NAMALWA (cell line): ENCODE measurements at places on chromosomes 4 and X.
A peak's percentile ranks its signal among the peaks of the same experiment; 100 is the strongest.

GRCh38 chr4:8904041-8904501 lies 32.4 kb upstream of the HMX1 start:
- no peak for DNase-seq

GRCh38 chr4:20251031-20251795 lies 492 bp upstream of the SLIT2 start:
- DNase-seq: no peak

GRCh38 chr4:129379429-129379828 lies 283.5 kb downstream of the C4orf33 start:
- no peak for DNase-seq

DNA sequence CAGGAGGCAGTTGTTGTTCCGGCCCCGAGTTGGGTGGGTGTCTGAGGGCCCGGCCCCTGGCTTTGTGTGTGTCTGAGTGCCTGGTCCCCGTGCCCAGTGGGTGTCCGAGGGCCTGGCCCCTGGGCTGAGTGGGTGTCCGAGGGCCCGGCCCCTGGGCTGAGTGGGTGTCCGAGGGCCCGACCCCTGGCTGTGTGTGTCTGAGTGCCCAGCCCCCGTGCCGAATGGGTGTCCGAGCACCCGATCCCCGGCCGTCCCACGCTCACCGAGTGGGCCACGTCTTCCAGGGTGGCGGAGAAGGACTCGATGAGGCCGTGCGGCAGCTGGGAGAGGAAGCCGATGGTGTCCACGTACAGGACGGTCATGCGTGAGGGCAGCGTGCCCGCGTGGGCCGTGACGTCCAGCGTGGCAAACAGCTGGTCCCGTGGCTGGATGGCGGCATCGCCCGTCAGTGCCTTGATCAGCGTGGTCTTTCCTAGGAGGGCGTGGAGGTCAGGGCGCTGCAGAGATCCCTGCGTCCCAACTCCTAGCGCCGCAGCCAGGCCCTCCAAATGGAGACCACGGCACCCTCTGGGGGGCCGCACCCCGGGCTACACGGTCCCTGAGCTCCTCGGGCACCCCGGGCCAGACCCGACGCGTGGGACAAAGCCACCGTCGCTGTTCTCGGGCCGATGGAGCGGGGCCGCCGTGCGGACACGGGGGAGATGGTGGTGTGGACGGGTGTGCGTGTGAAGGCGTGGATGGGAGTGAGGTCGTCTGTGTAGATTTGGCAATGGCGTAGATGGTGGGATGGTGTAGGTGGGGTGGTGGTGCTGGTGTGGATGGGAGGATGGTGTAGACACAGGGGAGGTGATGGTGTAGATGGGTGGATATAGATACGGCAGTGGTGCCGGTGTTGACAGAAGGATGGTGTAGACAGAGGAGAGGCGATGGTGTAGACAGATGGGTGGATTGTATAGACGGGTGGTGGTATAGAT lies 7.2 kb downstream of the GTPBP6 start:
- no peak for DNase-seq

DNA sequence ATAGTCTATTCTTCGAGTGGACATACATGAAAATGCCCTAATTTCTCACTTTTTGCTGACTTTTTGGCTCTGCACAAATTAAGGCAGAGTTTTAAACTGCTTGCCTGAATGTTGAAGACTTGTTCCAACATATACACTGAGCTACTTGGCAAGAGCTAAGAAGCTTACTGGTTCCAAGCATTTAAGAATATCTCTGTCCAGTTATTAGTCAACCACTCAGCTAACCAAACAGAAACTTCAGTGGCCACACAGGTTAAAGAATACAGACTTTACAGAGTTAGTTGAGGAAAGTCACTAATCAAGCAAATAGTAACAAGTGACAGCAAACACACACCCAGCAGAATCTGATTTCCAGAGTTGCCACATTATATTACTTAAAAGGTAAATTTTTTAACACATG lies 35.5 kb downstream of the AMER1 start:
- no peak for DNase-seq

- DNase-seq: no peak
Observed at GRCh38 chr4:181376058-181376457, 867.1 kb upstream of the TENM3 start.

- DNase-seq: no peak
Observed at GRCh38 chrX:12919051-12919450, 12.6 kb downstream of the TLR8 start.

DNA sequence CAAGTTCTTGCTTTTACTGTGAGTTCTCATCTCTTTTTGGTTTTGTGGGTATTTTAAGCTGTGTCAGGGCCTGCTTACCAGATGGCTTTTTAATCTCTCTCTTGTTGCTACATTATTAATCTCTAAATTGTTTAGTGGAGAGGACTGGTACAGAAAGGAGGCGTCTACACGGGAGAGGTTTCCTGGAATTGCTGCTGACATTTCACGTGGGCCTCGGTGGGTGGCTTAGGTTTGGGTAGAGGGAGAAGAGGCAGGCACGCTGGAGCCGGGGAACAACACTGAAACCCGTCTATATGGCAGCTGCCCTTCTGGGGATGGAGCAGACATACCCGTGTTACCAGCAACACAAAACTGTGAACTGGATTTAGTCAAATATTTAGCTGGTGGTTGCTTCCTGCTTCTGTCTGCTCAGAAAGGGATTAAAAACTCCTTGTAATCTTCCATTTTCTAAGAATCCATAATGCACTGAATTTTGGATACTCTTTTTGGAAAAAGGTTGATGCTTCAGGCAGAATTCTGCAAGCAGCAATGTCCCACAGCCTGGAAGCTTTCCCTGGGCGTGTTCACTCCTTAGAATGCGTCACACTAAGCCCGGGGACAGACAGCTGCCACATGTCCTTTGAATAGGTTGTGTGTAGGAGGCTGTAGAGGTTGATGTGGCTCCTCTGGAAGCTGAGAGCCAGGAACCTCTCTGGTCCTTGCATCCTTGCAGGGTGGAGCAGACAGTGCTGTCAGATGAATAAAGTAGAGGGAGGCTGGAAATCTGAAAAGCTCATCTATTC lies 199.8 kb upstream of the GATB start:
- no peak for DNase-seq

DNA sequence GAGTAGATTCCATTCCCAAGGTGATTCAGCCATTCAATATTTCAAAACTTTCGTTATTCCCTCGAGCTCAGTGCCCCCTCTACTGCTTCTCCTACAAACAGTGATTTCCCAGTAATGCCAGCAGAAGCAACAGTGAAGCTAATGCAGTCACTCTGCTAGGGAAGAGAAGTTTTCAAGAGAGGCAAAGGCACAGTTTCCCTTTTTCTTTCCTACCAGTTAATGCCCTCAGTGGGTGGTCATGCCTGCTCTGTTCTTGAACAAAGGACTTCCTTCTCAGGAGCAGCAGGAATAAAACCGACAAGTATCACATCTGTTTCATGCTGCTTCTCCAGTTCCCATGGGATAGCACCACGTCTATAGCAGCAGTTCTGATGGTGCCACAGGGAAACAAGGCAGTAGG lies 317.2 kb downstream of the TENM3 start:
- no peak for DNase-seq

DNA sequence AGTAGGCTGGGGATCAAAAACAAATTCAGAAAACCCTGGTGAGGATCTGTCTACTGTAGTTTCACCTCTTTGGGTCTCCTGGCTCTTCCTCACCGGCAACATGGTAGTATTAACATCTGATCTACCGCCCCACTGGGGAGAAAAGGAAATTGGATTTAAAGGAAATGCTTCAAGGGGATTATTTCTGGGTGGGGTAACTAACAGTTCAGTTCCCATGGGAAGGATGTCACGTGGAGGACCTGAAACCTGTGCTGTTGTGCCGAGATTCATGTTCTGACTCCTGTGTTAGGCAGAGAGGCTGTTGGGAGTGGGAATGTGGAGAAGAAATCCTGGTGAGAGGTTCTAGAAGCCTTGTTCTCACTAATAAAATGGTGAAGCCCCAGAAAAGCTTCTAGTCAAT lies 254.4 kb downstream of the BCOR start:
- no peak for DNase-seq

DNA sequence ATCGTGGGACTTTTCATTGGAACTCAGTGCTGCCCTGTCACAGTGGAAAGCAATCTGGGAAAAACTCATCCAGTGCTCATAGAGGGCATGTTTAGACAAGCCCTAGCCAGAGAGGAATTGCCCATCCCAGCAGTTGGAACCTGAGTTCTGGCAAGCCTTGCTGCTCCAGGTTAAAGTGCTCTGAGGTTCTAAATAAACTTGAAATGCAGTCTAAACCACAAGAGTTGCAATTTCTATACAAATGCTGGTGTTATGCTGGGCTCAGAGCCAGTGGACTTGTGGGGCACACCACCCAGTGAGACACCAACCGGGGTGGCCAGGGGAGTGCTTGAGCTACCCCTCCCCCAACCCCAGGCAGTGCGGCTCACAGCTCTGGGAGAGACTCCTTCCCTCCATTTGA lies 142.8 kb upstream of the PPP1R2C start:
- no peak for DNase-seq

GRCh38 chr4:140255467-140255866 lies 101.5 kb upstream of the MAML3 start:
- DNase-seq: no peak

GRCh38 chrX:2690856-2691542 lies at the start of gene CD99:
TSS of gene CD99 (plus strand) at chrX:2691295. CDS start at chrX:2691361, 66 bp downstream.
- peak; percentile 76 for DNase-seq

GRCh38 chr4:147354237-147354636 lies 126.7 kb upstream of the EDNRA start:
- DNase-seq: no peak

GRCh38 chr4:72112514-72113156 lies 80.8 kb downstream of the NPFFR2 start:
- peak; percentile 24 for DNase-seq

GRCh38 chrX:40098264-40099054 lies 701 bp upstream of the BCOR start:
- DNase-seq: peak; percentile 72

DNA sequence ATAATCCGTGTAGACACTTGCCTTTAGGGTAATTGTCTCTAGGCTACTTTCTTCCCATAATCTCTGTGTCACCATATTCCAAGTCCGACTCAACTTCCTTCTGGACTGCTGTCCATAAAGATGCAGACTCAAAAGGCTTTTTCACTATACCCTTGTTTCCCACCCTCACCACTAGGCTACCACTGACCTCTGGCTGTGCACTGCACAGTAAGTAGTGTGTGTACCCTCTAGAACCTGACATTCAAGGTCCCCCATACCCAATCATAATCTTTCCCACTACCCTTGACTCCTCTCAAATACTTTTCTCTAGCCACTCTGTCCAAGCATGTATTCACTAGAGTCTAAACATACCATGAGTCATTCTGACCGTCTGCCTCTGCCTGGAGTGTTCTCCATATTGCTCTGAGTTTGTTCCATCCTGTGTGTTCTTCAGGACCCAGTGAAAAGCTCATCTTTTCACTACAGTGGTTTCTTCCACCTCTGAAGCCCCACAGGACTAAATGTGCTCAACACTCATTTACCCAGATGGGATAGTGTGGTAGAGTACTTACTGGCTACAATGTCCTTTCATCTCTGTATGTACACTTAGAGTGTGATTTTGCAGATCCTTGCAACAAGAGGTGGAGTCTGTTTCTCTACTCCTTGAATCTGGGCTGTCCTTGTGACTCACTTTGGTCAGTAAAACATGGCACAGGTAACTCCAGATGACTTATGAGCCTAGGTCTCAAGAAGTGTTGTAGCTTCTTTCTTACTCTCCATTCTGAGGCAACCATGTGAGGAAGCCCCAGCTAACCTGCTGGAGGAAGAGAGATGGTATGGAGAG lies 17.4 kb downstream of the JADE3 start:
- no peak for DNase-seq

- no peak for DNase-seq
Observed at GRCh38 chr4:87910795-87911194, 64.7 kb upstream of the SPP1 start.

DNA sequence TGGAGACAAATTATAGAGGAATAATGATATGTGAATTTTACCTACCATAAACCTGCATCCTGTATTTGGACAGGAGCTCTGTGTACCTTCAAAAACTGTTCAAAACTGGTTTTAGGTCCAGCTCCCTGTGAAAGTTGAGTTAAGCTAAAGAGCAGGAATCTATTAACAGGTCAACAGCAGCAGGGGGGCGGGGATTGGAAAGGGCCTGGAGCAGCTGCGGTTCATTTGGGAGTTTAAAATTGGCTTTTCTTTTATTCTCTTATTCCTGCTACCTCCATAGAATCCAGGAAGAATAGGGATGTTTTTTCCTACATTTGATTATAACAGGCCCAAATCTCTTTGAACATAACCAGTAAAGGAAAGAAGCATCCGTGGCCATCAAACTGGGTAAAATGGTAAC lies 23.8 kb downstream of the SHROOM3 start:
- no peak for DNase-seq

DNA sequence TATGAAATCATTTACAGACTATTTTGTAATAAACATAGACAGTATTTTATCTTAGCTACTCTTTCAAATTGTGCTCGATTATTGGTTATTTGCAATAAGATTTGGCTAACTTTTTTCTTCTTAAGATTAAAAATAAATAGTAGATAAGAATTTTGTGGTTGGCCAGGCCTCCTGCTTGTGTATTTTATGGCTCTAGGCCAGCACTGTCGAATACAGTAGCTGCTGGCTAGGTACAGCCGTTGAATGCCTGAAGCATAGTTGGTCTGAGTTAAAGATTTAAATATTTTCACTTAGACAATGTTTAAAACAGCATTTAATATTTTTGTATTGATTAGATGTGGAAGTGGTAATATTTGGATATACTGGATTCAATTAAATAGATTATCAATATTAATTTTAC lies 481.0 kb downstream of the SPRY1 start:
- DNase-seq: no peak

GRCh38 chr4:100356172-100356571 lies 161.7 kb downstream of the EMCN start:
- DNase-seq: no peak

DNA sequence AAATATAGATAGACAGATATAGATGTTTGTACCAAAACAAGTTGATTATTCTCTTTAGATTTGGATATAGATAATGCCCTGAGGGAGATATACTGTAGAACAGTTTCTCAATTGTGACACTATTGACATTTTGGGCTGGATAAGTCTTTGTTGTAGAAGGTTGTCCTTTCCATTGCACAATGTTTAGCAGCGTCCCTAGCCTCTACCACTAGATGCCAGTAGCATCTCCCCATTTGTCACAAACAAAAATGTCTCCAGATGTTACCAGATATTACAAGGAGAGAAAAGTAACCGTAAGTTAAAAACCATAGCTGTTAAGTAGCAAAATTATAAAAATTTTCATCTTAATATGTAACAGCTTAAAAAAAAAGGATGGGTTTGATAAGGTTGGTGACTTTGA lies 2595.3 kb downstream of the ARAP2 start:
- no peak for DNase-seq

DNA sequence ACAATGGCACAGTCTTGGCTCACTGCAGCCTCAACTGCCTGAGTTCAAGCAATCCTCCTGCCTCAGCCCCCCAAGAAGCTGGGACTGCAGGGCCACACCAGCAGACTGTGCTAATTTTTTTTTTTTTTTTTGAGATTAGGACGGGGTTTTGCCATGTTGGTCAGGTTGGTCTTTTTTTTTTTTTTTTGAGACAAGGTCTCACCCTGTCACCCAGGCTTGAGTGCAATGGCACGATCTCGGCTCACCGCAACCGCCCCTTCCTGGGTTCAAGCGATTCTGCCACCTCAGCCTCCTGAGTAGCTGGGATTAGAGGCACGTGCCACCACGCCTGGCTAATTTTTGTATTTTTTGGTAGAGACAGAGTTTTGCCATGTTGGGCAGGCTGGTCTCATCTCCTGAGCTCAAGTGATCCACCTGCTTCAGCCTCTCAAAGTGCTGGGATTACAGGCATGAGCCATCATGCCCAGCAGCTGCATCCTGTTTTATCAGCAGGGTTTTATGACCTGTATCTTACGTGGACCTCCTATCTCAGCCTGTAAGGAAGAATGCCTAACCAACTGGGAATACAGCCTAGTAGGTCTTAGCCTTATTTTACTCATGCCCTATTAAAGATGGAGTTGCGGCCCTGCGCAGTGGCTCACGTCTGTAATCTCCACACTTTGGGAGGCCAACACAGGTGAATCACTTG lies 13.2 kb upstream of the MRPL1 start:
- DNase-seq: no peak
